Psoas muscle (tissue), 8 donors: ENCODE measurements at places on chromosomes 6 and 20. TPM values are rescaled to one million over a fixed set of nuclear protein-coding genes. Genes with fewer than 3 reads are reported as not detected.

- DNase-seq, result no peak
Measured at GRCh38 chr6:36597775-36598174, 3.6 kb downstream of the SRSF3 start.

DNA sequence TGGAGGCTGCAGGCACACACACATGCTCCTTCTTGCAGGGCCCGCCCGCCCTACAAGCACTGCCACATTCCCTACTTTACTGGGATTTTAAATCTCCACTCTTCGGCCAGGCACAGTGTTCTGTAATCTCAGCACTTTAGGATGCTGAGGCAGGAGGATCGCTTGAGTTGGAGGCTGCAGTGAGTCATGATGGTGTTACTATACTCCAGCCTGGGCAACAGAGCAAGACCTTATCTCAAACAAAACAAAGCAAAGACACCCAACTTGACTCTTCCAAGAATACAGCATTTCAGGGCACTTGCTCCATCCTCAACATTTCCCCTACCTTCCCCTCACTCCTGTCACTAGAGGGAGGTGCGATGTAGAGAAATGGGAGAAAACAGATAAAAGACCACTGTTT is 194.0 kb downstream of the MYLK4 start:
- no peak for DNase-seq

GRCh38 chr6:12369781-12370262 is 79.7 kb downstream of the EDN1 start:
- no peak for DNase-seq

DNA sequence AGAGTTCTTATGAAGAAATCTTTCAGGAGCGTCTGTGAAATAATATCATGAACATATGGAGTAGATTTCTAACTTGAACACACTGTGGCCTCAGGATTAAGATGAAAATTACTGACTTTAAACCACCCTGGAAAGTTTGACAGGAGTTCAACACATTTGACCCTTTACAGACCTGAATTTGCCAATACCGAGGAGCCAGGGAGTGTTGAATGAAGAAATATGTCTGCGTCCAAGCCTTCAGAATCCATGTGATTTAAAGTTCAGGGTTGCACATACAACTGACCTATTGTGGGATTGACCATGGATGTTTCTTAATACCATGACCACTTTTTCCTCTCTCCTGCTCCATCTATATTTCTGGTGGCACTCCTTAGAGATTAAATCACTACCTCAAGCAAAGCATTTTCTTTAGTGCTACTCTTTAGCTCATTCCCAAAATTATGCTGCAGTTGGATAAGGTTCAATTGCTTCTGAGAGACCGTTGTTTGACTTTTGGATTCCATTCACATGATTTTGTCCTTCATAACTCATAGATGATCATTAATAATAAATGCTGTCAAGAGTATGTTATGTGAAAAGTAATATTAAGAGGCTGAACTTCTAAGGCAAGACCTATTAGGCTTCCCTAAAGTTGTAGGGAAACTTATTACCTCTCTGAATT is 57.4 kb downstream of the PRL start:
- no peak for DNase-seq

- no peak for DNase-seq
Measured at GRCh38 chr6:46925563-46926253, 4.0 kb upstream of the ADGRF5 start.

DNA sequence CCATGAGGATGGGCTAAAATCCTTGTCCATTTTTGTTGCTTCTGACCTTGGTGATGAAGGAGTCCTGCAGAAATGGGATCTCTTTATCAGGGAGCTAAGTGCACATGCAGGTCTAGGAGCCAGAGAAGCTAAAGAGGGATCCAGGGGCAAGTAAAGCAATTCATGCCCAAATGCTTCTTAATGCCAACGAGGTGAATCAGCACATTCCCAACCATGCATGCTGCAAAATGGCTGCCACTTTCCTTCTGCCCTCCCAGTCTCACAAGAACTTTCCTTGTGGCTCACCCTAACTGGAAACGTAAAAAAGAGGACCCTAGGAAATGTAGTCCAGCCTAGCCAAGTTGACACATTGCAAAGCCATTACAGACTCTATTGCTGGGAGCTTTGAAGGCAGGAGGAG is 298.4 kb downstream of the MAFB start:
- no peak for DNase-seq

DNA sequence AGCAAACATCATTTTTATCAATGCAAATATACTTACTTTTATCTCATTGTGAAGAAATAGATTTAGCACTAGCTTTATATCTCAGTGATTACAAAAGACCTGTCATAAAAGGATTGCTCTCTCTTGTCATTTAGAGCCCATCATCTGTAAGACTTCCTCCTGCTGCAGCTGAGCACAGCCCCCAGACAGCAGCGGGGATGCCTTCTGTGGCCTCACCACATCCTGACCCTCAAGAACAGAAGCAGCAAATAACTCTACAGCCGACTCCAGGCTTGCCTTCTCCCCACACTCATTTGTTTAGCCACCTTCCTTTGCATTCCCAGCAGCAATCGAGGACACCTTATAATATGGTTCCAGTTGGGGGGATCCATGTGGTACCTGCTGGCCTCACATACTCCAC is 127.0 kb upstream of the EDN1 start:
- DNase-seq, result no peak

DNA sequence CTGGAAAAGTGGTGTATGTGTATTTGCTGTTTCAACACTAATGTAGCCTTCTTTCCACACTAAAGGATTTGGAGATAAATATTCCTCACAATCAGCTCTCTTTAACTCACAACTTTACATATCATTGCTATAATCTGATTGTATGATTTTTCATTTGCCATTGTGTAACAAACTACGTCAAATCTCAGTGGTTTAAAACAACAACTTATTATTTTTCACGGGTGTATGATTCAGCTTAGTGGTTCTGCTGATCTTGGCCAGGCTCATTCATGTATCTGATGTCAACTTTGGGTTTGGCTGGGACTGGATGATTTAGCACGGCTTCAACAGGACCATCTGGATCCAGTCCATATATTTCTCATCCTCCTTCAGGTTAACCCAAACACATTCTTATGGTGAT is 55.4 kb upstream of the TMX4 start:
- no peak for DNase-seq

DNA sequence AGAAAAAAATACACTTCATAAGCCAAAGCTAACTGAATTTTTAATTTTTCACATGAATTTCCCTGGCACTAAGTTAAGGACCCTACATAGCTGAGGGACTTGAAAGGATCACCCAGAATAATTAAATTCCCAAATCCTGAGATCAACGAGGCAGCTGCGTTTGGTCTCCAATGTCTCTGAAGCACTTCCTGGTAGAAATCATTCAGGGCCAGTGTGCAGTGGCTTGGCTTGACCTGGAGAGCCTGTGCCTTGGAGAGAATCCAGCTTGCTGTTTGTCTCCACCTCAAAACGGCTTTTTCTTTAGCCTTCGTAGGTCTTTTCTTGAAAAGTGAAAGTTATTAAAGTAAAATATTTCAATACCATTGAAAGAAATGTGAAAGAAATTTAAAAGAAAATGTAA is 92.4 kb downstream of the SMOC2 start:
- DNase-seq, result no peak

GPLD1 gene
- total RNA-seq, result 0.73 TPM

MOG gene
- total RNA-seq, result not detected

PDE7B gene
- 4.3 TPM for total RNA-seq

ITCH gene
- 36.9 TPM for total RNA-seq

CLVS2 gene
- 0.14 TPM for total RNA-seq

LY6G6F gene
- not detected for total RNA-seq

RIPOR3 gene
- 4.8 TPM for total RNA-seq
